Activated T-cell treated with anti-CD3 and anti-CD28 coated beads for 48 hours (primary cell): ENCODE measurements at places on chromosomes 3 and 15.

DNA sequence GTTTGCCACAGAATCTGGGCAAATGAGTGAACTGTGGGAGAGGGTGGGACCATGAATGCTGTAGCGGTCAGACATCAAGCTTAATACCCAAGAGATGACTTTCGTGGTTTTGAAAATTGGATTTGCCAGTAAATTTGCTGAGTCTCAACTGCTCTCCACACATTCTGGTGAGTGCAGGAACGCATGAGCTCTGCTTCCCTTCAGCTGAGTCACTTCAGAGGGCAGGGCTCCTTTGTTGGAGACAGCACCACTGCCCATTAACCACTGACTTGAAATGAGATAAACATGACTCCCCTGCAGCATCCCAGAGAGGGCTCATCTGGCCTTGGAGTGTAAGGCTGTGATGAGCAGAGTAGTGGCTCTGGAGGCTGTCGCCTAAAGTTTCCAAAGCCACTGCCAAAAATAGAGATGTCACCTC is 22.6 kb downstream of the RARRES1 start:
- DNase-seq = no peak

DNA sequence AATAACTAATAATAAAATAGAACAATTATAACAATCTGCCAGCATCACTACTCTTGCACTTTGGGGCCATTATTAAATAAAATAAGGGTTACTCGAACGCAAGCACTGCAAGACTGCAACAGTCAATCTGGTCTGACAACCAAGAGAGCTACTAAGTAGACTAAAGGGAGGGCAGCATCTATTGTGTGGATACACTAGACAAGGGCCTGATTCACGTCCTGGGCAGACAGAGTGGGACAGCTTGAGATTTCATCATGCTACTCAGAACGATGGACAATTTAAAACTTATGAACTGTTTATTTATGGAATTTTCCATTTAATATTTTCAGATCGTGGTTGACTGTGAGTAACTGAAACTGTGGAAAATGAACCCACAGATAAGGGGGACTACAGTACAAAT is 39.5 kb downstream of the TNIK start:
- no peak for DNase-seq

- DNase-seq = no peak
These were observed 84.5 kb upstream of the SETMAR start for GRCh38 chr3:4218456-4219226.

- DNase-seq = no peak
These were observed 73.2 kb downstream of the C3orf70 start for GRCh38 chr3:185079625-185080024.

DNA sequence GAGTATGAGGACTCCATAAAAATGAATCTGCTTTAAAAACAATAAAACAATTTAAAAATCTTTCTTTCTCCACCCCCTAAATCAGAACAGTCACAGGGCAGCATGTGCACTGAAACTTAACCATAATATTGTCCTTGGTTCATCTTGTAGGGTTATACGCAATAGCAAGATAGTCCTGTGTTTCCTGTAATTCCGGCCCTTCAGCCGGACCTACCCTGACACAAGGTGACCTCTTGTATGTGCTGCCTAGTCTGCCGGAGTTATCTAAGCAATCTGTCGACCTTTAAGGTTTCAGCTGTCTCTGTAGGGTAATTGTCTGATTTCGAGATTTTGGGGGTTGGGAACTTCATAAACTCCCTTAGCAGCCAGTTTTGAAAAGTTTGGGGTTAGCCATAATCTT is 99.9 kb downstream of the DHX36 start:
- DNase-seq = no peak

DNA sequence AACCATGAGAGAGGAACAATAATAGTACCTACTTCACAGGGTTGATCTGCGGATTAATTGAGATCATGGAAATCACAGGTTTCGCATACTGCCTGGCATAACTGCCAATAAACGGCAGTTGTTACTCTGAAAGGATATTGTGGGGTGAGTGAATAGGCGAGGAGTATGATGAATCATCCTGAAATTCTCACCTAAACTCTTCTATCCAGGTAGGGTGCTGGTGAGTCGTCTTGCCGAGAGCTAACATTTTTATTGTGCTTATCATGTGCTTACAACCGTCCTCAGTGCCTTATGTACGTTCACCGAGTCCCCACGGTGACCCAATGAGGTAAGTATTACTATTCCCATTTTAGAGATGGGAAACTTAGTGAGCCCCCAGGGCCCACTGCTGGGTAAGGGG is 52.4 kb upstream of the SRGAP3 start:
- DNase-seq = no peak

- no peak for DNase-seq
These were observed 35.7 kb downstream of the MECOM start for GRCh38 chr3:169627789-169628188.

DNA sequence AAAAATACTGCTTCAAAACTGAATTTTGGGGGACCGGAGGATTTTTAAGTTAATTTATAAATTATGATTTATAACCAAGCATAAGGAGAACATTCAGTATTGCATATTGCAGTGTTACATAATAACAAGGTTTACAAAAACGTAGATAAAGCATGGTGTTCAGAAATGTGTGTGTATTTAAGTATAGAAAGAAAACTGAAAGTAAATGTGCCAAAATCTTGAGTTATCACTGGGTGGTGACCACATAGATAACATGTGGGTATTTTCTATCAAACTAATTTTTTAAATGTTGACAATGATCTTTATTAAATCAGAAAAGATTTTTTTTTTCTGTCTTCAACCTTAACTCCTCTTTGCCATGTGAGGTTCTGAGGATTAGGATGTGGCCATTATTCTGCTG is 32.6 kb downstream of the EIF2AK4 start:
- DNase-seq = no peak

DNA sequence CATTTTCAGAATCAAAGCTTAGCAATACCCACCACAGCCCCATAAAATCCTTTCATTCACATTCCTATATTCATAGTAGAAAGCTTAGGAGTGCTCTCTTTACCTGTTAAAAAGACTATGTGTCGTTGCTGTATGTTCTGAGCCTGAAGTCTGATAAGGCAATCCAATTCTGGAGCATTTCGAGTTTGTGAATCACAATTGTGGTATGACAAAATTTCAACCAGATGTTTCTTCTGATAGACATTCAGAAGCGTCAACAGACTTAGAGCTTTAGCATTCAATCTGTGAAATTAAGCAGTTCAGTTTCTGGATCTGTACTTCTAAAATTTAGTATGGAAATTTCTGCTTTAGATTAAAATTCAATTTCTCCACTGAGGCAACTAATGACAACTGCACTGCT is 58.3 kb downstream of the TASOR start:
- DNase-seq = no peak

DNA sequence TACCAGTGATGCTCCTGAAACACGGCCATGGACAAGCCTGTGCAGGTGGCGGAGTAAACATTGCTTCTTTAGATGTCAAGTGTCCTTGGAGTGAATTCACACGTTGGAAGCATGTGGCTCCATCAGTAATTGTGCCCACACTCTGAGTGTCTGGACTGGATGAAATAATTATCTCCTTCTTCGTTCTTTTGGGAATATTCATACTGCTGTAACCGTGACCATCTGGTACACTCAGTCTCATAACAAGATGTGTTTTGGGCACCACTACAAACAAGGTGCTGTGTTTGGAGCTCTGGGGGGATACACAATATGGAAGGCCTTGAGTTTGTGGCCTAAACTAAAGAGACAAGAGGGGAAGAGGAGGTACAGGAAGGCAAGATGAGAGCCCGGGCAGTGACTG is 165.6 kb downstream of the APBA2 start:
- no peak for DNase-seq

- no peak for DNase-seq
These were observed 7.5 kb upstream of the PCSK6 start for GRCh38 chr15:101497017-101497416.

- DNase-seq = no peak
These were observed 160.8 kb downstream of the FBLN2 start for GRCh38 chr3:13709706-13710105.

- DNase-seq = no peak
These were observed 78.3 kb upstream of the PPP2R3A start for GRCh38 chr3:135887220-135887619.

GRCh38 chr3:126678693-126679317 is 23.9 kb upstream of the TXNRD3 start:
- no peak for DNase-seq

DNA sequence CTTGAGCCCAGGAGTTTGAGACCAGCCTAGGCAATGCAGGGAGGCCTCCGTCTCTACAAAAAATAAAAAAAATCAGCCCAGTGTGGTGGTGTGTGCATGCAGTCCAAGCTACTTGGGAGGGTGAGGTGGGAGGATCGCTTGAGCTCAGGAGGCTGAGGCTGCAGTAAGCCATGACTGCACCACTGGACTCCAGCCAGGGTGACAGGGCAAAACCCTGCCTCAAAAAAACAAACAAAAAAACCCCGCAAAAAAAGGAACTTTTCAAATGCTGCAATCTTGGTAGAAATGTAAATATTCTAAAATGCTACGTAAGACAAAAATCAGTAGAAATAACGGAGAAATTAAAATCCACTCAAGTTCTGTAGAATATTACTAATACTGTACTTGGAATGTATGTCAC is 108.1 kb upstream of the MELTF start:
- DNase-seq = no peak

- no peak for DNase-seq
These were observed 26.5 kb downstream of the WDR53 start for GRCh38 chr3:196541684-196542445.

- no peak for DNase-seq
These were observed 204.0 kb downstream of the OSBPL10 start for GRCh38 chr3:31777092-31777491.

DNA sequence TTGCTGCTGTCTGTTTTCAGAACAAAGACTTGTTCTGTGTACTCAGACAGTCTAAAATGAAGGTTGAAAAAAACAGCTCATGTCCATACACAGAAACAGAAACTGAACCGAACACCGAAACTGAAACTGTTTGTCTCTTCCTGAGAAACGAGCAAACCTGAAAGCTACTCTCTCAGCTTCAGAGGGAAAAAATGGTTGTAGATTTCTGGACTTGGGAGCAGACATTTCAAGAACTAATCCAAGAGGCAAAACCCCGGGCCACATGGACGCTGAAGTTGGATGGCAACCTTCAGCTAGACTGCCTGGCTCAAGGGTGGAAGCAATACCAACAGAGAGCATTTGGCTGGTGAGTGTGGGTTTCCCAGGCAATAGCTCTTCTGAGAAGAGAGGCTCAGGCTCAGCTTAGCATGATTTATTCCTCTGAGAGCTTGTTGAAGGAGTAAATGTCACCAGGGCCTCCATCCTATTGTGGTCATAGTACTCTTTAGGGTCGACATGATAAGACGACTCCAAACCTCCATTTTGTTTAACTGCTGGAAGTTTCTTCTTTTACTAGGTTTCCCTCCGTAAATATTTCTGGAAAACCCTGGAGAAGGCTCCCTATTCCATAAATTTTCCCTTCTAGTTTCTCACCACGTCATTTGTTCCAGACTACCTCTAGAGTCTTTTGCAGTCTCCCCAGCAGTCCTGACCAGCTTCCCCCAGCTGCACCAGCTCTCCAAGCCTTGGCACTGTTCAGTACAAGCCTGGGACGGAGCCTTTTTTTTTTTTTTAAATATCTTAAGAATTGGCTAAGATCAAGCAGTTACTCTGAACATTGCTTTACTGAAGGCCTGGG is at the start of gene RTP4:
RTP4 (plus strand) TSS at position 135 of the 838 bp plus-strand sequence; CDS start at position 192, 57 bp downstream.
- peak; percentile 15 for DNase-seq

GRCh38 chr15:67479781-67480505 is 41.0 kb upstream of the C15orf61 start:
- DNase-seq = no peak

DNA sequence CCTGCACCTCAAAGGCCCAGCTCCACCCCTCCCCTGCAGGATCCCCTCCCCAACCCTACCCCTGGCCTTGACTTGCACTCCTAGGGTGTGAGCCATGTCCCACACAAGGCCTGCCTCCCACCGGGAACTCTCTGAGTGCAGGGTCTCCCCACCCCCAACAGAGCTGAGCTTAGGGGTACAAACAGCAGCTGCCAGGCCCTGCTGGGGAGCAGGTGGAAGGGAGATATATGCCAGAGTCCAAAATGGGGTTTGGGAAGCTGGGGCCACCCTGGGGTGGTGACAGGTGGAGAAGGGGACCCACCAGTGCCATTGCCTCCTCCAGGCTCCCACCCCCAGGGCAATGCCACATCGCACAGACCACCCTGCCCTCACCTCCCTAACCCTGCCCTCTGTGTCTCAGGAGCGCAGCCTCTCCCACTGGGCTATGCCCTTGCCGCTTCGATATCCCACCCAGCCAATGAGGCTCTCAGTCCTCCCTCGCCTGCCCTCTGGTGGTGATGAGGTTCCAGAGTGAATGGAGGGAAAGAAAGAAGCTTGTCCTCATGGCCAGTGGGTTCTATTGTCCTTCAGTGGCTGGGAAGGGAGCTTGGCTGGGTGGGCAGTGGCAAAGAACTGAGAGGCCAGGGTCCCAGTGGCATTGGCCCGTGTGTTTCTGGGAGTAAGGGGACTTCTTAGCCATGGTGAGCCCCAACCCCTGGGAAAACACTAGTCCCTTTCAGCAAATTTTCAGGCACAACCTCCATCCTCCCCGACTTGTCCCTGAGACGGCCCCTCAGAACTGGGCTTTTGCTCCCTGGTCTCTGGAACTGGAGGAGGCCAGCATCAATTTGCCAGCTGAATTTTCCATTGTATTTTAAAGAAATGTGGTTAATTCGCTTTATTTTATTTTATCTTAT is 46.8 kb downstream of the CYP11A1 start:
- DNase-seq = no peak

GRCh38 chr3:18681818-18682345 is 256.7 kb upstream of the SATB1 start:
- DNase-seq = no peak

GRCh38 chr15:63462088-63462487 is 42.3 kb upstream of the USP3 start:
- DNase-seq = no peak

DNA sequence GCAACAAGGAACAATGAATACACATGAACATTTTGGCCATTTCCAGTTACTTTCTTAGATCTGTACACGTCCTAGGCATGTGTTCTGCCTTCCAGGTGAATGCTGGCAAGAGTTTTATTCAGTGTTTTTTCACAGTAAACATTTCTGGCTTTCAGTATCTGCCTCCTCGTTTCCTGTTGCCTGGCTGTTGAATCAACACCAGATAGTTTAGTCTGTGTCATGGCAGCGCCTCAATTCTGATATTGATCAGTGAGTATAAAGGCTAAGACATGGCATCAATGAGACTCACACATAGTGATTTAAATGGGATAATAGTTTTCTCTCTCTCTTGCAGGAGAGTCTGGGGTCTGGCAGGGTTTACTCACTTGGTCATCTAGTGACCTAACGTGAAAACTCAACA is 266.9 kb upstream of the SLCO3A1 start:
- DNase-seq = no peak

GRCh38 chr3:178084938-178085816 is 451.1 kb upstream of the KCNMB2 start:
- no peak for DNase-seq

GRCh38 chr15:67148196-67148701 is 82.8 kb downstream of the SMAD3 start:
- no peak for DNase-seq

DNA sequence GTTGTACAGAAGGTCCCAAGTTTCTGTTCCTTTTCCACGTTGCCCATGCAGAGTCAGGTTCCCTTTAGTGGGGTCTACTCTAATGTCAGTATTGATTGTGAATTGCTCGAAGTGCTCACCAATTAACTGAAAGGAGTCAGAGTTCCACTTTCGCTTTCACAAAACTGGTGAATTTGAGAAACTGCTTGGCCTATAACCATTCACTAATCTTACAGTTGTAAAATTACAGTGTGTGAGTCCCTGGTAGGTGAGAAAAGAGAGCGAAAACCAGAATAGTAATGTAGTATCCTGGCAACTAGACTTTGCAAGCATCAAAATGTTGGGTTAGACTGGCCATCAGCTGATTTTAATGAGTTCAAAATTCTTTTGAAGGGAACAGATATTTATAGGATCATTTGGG is 237.5 kb upstream of the CHRM5 start:
- no peak for DNase-seq

- DNase-seq = no peak
These were observed 19.7 kb upstream of the ZNF280D start for GRCh38 chr15:56752986-56753385.
